Caco-2 (cell line): ENCODE measurements at places on chromosomes 3 and 15. TPM values are rescaled to one million over a fixed set of nuclear protein-coding genes. Genes with fewer than 3 reads are reported as not detected.

DNA sequence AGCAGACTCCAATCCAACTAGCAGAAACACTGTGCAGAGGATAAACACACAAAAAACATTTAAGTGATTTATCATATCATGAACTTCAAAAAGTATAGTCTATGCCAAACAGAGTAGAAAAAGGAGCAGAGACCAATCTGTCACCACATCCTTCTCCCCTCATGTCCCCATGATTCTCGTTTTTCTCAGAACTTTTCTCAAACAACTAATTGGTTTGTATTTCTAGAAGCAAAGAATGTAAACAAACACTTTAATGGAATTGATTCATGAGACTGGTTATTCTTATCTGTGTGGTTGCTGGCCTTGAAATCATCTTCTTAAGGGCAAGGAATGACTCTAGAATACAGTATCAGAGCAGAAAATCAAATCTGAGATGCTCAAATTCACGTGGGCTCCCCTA is 294.2 kb upstream of the THBS1 start:
- DNase-seq, result no peak

DNA sequence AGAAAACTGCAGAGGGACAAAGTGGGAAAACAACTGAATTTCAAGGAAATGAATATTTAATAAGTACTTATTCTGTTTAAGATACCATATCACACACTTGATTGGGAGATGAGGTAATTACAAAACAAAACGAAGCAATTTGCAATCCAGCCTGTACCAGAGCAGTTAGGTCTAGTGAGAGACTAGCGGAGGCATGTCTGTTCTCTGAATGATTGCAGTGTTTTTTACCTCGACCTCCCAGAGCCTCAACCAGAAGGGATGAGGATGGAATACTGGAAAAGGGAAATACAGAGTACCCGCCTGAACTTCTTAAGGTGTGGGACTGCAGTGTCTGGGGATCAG is 59.5 kb downstream of the PIK3CB start:
- no peak for DNase-seq

The DAZL gene
- not detected in 2 replicates for total RNA-seq

DNA sequence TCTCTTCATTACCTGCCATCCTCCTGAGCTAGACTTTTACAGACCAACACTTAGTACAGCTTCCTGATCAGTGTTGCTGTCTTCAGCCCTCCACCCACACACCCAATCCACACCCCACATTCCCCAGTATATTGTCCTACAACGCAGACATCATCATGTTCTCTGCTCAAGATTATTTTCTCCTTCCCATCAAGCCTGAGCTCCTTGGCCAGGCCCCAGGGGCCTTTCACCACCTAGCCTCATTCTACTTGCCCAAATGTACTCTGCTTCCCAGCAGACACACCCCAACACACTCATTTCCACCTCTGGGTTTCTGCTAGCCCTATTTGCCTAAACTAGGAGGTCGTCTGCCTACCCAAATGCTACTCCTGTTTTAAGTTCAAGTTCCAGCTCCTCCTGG is 37.0 kb downstream of the DAPK2 start:
- no peak for DNase-seq
